ENCODE measurements at places on chromosomes 4 and X.

GRCh38 chr4:74544655-74545361 is 99.9 kb downstream of the AREG start:
- DNase-seq, result no peak

- DNase-seq, result no peak
Observed at GRCh38 chr4:188551156-188551555, 411.9 kb downstream of the TRIML1 start.

- DNase-seq, result peak; percentile 31
Observed at GRCh38 chr4:9999956-10000561, 21.2 kb downstream of the SLC2A9 start.

GRCh38 chr4:1718095-1718850 is 2.9 kb downstream of the TMEM129 start:
- no peak for DNase-seq

DNA sequence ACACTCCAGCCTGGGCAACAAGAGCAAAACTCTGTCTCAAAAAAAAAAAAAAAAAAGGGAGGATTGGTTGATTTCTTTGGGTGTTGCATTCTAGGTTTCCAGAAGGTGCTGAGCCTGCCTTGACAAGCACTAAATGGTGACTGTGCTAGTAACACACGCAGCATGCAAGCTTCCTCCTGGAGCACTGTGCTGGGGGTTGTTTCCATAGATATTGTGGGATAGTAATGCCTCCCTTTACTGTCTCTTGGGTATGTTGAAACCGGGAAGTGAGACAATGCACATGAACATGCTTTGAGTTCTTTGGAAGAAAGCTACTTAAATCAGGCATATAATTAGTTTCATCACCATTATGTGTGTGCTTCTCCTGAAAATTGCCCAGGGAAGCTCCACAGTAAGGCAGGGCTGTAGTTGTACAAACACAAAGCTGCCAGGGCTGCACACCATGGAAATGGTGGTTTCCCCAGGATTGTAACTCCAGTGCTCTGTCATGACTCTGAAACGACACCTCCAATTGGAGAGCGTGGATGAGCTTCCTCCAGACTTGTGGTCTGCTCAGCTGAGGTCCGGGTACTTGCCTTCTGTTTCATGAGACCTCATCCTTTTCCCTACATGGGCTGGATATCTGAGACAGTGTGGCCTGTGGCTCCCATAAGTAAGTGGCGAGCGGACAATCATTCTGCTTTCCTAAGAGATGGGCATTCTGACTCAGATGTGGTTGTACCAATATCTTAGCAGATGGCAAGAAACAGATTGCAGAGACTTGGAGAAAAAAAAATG is 31.5 kb upstream of the STOX2 start:
- no peak for DNase-seq

DNA sequence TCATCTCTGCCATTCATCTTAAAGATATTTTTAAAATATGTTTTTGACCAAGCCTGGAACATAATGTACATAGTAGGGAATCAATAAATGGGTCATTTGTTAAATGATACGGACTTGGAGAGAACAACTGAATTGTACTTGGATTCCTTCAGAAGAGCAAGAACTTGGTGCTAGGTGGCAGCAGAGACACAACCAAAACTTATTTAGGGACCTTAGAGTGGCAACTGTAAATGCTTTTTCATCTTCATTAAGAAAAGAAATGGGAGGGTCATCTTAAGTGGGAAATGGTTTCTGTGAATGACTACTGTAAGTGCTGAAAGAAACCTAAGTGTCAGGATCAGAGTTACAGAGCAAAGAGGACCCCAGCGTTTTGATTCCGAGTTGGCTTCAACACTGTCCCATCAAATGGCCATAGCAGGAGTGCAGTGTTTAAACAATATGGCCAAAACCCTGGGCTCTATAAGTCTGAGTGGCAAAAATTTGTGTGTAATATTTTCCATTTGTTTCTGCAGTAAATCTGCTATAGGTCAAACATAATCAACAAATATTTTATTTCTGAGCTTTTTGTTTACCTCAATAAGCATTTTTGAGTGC is 213.6 kb downstream of the PALLD start:
- DNase-seq, result peak; percentile 35

DNA sequence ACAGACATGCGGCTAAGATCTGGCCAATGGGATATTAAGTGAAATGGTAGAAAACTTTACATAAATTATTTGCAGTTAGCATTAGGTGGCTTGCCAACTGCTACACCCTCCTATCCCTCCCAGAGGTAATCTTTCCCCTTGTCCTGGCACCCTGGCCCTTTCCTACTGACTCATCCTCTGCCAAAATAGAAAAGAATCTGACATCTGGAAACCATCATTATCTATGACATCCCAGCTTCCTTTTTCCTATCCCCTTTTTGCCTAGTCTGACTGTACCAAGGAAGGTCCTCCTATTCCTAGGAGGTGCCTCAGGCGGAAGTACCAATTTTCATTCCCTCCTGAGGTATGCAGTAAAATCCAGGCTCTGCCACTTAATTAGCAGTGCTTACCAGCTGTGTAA is 163.6 kb upstream of the KLF3 start:
- no peak for DNase-seq

DNA sequence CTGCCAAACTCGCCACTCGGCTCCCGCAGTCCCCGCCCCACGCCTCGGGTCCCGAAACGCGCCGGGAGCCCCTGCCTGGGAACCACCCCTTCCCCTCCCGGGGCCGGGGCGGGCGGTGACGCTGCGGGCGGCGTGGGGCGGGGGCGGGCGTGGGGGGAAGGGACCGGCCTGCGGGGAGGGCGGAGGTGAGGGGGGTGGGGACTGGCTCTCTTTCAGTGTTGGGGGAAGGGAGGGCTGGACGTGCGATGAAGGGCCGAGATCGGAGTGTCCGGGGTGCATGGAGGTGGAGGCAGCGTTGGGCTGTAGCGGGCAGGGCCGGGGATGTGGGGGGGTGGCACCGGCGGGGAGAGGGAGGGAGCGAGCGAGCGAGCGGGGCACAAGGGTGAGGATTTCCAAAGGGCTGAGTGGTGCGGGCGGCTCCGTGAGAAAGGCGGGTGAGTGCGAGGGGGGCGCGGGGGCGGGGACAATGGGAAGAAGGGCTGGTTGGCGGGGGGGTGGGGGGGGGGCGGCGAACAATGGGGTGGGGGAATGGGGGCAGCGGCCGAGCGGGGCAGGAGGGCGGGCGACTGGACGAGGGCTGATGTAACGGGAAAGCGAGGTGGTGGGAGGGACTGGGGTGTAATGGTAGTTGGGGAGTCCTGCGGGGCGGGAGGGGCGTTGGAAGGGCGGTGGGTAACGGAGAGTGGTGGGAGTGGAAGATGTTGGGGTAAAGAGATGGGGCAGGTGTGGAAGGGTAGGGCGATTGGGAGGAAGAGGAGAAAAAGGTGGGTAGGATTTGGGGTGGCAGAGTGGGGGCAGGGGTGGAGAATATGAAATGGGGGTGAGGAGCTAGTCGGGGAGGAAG is 578 bp downstream of the DCUN1D4 start:
- peak; percentile 2 for DNase-seq

DNA sequence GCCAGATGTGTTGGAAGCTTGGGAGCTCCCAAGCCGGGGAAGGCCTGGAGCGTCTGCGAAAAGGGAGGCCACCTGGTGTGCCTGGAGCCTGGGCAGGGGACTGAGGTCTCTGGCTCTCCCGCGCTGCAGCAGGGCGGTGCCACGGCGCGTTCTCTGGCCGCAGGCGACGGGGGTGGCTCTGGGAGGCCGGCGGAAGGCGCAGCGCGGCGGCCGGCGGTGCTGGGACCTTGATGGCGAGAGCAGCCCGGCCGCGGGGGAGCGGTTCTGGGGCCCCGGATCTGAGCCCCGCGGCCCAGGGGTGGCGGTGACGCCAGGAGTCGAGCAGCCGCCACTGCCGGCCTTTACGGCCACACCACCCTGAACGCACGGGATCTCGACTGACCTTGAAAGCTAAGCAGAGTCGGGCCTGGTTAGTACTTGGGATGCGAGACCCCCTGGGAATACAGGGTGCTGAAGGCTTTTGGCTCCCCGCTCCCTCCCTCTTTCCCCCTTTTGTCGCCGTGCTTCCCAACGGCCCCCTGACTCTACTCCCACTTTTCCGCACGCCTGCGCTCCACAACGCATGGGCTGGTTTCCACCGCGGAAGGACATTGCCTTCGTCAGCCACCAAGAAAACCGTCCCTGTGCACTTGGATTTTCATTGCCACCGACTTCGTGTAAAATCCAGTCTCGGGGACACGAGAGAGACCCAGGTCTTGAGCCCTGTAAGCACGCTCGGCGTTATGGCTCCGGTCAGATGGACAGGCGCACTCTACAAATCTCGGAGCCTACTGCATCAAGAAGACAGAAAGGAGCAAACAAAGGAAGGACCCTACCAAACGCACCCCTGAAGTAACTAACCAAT is 9.5 kb downstream of the FRG2 start:
- no peak for DNase-seq

- no peak for DNase-seq
Observed at GRCh38 chrX:110286106-110286505, 31.8 kb downstream of the AMMECR1 start.

DNA sequence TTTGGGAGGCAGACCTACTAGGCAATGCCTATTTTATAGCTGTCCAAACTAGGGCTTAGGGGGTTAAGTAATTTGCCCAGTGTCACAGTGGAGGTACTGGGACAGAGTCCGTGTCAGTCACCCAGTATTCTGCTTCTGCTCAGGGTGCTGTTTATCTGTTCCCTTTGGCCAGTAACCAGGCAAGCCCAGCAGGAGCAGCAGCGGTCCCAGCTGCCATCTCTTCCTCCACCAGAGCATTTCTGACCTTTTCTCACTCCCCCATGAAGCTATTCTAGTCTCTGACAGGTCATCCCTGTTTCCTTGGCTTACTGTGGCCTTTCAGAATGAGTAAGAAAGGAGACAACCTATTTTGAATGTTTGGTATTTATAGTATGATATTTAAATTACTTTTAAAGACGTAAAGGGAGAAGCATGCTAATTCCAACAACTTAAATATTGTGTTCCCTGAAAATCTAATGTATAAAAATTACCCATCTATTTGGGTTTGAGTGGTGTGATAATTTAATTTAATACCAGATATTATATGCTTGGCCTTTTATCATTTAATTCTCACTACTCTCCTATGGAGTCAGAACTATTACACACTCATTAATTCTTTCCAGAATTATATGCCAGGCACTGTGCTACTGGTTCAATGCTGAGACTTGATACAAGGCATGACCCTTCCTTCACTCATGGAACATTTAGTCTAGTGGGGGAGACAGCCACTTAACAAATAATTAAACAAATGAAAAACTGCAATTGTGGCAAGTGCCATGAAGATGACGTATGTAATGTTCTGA is 60.6 kb downstream of the RPS6KA3 start:
- no peak for DNase-seq

DNA sequence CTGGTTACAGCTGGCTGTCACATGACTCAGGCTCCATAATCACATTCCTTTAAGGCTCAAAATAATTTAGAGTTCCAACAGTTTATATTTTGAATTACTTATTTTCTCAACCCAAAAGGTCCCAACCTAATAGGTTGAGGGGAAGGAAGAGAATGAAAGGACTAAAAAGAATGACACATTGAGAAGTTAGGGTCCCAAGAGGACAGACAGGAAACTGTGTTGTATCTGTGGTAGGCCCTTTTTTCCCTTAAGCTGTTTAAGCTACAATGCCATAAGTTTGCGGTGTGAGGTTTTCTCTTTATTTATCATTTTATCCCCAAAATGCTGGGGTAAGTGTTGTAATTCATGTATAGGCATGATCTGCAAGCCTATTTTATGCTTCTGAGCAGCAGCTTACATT is 290.2 kb downstream of the ZNF674 start:
- no peak for DNase-seq

DNA sequence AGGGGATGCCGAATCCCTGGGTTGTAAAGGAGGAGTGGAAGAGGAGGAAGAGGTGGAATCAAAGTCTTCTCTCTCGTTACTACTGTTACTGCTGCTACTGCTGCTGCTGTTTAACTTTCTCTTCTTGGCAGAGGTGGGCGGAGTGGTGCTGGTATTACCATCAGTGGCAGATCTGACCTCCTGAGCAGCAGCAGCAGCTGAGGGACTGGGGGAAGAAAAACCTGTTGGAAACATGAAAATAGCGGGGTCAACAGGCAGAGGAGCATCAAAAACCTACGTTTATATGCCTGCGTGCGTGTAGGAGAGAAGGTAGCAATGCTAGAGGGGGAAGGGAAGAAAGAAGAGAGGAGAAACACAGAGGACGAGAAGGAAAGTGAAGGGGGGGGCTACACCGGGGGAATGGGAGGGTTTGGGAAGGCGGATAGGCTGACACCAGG is 339 bp downstream of the CUL4B start:
- no peak for DNase-seq

DNA sequence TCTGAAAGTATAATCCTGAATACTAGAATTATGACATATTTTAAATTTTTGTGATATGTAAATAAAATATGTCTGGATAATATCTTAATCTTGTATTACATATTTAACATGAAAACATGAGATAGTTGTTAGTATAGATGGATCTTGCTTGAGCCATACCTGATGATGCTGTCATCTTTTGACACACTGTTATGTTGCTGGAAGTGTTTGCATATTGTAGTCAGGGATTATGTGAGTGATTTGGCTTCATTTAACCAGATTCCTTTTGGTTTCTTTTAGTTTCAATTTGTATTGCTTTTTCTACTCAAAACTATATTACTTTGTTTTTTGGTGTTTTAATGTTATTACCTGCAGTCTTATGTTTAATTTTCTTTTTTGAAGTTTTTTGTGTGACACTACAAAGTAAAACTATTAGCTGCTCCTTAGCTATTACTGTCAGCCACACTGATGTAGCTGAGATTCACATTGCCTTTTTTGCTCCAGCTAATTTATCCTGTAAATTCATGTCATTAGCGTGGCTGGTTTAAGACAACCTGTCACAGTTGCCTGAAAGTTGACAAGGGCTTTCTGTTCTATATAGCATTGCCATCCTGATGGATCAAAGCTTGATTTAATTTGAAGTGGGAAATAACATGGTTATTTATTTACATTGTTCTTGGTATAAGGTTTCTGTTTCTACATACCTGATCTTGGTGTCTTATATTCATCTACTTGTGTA is 33.7 kb downstream of the METAP1 start:
- DNase-seq, result no peak

DNA sequence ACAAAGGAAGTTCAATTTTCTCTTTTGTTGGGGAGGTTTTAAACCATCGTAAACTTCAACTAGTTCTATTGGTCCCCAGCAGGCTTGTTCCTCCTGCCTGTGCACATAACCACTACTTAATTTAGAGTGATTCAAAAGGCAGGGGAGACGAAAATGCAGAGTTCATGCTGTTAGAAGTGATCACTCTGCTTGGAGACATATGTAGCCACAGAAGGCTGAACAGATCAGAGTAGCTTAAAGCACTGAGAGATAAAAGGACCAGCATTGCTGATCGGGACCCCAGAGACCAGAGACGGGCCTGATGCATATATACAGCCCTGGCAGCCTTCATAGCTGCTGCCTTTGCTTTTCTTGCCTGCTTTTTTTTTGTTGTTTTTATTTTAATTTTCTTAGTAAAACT is 662.0 kb upstream of the CPEB2 start:
- DNase-seq, result no peak

DNA sequence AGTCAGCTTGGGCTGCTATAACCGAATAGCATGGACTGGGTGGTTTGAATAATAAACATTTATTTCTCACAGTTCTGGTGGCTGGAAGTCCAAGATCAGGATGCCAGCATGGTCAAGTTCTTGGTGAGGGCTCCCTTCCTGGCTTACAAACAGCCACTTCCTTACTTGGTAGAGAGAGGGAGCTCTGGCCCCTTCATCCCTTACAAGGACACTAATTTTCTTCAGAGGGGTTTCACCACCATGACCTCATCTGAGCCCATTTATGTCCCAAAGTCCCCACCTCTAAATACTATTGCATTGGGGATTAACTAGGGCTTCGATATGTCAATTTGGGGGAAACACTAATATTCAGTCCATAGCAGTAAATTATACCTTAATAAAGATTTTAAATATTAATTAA is 61.8 kb downstream of the CLNK start:
- no peak for DNase-seq

Measured in NCI-H446 treated with DMSO at 0.1 percent for 48 hours (cell line).